ENCODE measurements at places on chromosomes 3 and 15. TPM values are rescaled to one million over a fixed set of nuclear protein-coding genes. Genes with fewer than 3 reads are reported as not detected.

DNA sequence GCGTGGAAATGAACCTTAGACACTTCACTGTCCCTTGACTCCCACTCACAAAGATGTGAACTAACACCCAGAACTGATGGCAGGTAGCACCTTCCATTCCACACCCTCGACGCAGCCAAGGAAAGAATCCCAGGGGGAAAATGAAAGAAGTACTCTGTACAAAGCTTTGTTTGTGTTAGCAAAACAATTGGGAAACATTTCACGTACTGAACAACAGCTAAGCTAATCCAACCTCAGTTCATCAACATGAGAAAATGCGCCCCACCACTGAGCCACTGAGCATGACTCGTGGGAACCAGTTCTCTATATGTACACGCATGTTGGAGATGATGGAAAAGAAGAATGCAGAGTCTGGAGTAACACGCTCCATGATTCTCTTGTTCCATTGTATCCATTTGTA, 32.0 kb downstream of the CORO2B start:
- no peak for DNase-seq

GRCh38 chr3:47888986-47889757, 86.2 kb downstream of the DHX30 start:
- DNase-seq = no peak

DLEC1 gene
- total RNA-seq = 1.4 TPM

DNA sequence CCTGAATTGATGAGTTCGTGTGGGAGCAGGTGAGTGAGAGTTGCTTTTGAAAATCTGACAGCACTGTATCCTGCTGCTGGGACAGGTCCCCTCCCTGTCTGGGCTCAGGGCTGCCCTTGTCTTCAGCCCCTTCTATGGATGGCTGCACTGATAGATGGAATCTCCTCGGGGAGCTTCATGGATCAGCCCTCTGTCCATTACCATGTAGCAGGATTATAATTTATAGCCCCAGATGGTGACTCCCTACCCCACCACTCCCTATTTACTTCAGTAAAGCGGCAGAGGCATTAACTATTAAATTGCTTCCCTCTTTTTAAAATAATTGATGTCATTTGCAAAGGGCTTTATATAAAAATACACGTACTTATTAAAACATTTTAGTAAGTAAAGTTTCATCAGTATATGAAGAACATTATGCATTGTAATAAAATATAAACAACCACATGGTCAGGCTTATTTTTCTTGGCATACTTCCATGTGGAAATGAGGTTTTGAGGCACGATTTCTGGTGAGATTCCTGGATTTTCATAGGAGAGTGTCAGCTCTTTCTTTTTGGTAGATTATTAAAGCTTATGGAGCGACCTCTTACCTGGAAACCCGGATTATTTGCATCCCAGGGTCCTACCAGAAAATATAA, 38.5 kb downstream of the MAP3K13 start:
- DNase-seq = no peak

DNA sequence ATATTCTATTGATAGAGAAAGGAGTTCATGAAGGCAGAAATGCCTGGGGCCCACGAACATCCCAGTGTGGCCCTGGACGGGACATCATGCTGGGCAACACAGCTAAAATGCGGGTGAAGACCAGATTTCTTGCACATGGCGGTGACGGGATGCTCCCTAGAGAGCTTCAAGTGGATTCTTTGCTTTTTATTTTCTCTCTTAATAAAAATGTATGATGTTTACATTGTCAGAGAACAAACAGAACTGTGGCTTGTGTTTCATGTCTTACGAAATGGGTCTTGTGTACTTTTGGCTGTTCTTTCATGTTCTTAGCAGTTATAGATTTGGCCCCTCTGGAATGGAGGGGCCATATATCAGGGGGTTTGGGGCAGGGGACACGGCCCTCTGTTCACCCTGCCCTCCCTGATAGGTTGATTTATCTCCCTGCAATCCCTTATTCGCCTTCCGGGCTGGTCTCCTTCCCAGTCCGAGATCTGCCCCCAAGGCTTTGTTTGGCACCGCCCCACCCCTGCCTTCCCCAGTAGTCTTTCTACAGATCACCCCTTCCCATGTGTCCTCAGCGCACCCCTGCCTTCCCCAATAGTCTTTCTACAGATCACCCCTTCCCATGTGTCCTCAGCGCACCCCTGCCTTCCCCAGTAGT, 68.7 kb upstream of the CGNL1 start:
- DNase-seq = no peak

Measured in omental fat pad (tissue), 4 donors.